Hypothalamus (tissue), 51 donors: ENCODE measurements at places on chromosomes 2 and 18.

GRCh38 chr2:118300832-118301231 is 212.6 kb downstream of the INSIG2 start:
- no peak for DNase-seq

DNA sequence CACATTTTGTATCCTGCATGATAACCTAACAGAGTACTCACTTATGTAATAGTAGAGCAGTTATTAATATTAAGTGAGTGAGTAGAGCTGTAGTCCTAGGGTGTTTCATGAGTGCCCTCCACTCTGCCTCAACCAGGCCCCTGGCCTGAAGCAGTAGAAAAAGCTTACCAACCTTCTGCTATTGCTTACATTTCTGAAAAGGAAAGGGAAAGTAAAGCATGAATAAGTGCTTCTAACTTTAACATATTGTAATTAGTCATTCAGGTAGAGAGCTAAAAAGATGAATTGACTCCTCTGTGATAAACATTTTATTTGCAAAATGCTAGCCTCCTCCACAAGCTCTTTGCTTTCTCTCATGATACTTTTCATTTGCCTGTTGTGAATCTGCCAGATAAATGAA is 94.7 kb upstream of the RPE start:
- DNase-seq: no peak

- DNase-seq: no peak
Observed at GRCh38 chr18:3623769-3624545, 174.0 kb downstream of the TGIF1 start.

DNA sequence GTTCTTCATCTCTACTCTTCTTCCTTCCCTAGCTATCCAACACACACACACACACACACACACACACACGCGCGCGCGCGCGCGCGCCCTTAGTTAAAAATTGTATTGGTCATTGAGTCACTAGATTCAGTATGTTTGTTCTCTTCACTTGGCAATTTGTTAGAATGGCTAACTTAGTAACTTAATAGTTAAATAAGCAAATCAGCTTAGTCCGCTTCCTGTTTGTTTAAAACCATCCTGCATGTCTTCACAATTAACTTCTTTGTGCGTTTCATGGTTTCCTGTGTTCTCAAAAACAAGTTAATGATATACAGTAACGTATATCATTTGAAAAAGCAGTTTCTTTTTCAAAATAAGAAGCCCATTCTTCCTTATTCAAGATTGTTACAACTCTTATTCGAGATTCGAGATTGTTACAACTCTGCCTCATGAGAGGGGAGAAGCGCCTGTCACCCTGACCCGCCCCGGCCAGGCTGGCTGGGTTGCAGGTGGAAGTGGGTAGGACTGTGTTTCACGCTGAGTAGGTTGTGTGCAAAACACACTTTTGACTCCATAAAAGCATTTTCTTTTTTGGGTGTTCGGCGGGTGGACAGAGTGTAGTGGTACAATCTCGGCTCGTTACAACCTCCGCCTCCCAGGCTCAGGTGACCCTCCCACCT is 9.5 kb upstream of the CNNM3 start:
- no peak for DNase-seq

DNA sequence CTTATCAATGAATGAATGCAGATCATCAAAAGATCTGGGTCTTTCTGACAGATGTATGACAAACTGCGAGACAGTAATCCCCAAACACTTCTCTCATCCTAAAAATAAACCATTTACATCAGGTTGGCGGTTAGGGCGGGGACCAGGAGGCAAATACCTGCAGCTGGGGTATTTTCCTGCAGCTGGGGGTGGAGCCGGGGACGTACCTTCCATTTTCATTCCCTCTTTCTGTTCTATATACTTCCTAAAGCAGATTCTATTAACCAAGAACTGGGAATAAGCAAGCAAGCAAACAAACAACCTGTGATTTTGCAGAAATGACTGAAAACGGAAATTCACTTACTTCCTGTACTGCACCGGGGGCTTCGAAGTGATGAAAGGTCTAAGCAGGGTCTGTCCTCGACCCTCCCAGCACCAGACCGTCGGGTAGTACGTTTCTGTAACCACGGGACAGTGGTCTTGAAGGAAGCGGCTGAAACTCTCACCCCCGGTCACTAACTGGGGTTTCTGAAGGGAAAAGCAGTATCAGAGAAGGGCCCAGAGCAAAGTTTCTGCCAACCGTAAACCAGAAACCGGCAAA is 1.2 kb downstream of the ABHD3 start:
- DNase-seq: peak; percentile 5

DNA sequence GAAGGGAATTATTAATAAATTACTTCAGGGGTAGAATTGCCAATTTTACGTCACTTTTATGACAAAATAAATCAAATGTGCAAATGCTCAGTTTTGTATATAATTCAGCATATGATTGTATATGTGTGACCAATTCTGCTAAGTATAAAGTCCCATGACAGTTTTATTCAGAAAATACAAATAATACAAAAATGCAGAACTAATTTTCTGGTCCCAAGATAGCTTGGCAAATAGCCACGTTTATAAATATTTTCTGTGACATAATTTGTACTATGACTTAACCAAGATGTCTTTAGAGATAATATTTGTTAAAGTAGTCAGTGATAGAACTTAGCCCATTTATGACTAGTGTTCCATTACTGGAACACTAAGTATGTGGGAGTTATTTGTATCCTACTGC is 24.2 kb upstream of the CAB39 start:
- DNase-seq: no peak
